ENCODE measurements at places on chromosomes 1 and 21.

GRCh38 chr1:152386940-152387339, 27.1 kb downstream of the CRNN start:
- DNase-seq: no peak

GRCh38 chr1:110215621-110216515, 5.8 kb downstream of the KCNC4 start:
- DNase-seq: no peak

GRCh38 chr1:184992271-184992670, 18.0 kb upstream of the NIBAN1 start:
- DNase-seq: no peak

DNA sequence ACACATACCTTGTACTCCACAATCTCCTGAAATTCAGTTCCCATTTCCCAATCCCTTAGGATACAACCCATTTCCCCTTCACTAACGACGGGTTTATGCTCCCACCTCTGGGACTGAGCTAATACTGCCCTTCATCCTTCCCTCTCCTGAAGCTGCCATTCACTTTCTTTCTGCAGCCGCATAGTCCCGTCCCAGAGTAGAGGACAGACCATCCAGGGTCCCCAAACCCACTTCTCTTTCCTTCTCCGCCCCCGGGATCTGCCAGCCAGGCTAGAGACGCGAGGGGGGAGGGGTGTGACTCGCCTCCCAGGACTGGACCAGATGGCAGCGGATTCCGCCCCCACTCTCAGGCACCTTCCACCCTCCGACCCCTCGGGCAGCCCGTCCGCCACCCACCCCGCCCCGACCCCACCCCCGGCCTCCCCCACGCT, 679 bp downstream of the ABL2 start:
- no peak for DNase-seq

- no peak for DNase-seq
Observed at GRCh38 chr1:231679109-231679508, 52.5 kb downstream of the DISC1 start.

DNA sequence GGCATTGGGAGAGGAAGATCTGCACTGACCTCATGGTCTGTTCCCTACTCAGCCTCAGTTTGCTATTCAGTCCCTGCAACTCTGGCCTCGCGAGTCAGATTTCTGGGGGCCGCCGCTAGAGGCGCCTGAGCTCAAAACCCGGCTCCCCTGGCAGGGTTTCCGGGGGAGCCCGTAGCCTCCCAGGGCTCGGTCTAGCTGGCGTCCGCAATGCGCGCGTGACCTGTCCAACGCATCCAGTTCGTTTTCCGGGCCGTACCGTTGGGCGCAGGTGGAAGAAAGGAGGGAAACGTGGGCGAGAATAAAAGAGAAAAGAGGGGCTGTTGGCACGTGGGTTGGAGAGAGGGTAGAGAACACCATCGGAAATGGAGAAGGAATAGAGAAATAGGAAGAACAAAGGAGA, at the start of gene ADAM30:
ADAM30 (minus strand) TSS at position 213 of the 400 bp plus-strand sequence; CDS start at position 34, 179 bp downstream.
- DNase-seq: no peak

- DNase-seq: no peak
Observed at GRCh38 chr1:217437376-217437775, 193.5 kb downstream of the GPATCH2 start.

GRCh38 chr1:61241973-61242381, 159.6 kb downstream of the NFIA start:
- no peak for DNase-seq

DNA sequence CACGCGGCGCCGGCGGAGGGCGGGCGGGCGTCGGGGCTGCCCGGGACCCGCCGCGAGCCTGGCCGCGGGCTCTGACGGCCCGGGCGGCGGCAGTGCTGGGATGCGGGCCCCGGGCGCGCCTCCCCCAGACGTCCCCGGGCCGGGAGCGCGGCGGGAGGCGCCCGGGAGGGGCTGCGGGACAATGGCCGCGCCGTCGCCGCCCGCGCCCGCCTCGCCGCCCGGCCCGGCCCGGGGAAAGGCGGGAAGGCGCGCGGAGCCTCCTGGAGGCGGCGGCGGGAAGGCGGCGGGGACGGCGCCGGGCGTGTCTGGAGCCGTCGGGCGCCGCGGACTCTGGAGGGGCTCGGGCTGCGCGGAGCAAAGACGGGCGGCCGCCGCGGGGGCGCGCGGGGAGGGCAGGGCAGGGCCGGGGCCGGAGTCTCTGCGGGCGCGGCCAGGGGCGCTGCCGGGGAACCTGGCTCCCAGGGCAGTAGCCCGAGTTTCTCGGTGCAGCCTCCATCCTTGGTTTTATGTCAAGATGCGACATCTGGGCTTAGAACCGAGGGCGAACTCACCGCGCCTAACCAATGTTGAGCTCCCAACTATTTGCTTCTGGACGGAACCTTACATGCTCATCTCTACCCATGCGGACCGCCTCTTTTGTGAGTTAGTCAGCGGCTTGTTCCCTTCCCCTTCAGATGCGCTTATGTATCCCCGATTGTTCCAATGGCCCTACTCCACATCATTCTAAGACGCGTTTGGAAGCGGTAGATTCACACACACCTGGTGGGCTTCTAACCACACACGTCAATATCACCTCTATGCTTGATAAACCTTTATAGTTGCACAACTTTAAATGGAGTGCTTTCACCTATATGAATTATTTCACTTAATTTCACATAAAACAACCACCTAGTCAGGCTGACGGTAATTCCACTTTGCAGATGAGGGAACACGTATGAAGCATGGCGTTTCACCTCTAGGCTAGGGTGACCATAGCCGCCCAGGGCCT, 651 bp downstream of the ZBTB8A start:
- DNase-seq: peak; percentile 9

DNA sequence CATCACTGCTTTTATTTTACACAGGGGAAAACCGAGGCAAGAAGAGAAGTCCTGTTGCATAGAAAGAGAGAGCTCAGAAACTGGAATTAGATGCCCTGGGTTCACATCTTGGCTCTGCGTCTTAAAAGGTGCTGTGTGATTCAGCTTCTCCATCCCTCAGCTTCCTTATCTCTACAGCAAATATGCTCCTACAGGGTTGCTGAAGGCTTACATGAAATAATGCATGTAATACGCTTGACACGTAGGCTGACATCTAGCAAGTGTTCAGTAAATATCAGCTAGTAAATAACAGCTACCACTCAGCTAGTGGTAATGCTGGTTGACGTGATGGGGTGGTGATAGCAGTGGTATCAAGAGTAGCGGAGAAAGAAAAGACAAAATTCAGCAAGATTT, 77.1 kb upstream of the CD55 start:
- no peak for DNase-seq

DNA sequence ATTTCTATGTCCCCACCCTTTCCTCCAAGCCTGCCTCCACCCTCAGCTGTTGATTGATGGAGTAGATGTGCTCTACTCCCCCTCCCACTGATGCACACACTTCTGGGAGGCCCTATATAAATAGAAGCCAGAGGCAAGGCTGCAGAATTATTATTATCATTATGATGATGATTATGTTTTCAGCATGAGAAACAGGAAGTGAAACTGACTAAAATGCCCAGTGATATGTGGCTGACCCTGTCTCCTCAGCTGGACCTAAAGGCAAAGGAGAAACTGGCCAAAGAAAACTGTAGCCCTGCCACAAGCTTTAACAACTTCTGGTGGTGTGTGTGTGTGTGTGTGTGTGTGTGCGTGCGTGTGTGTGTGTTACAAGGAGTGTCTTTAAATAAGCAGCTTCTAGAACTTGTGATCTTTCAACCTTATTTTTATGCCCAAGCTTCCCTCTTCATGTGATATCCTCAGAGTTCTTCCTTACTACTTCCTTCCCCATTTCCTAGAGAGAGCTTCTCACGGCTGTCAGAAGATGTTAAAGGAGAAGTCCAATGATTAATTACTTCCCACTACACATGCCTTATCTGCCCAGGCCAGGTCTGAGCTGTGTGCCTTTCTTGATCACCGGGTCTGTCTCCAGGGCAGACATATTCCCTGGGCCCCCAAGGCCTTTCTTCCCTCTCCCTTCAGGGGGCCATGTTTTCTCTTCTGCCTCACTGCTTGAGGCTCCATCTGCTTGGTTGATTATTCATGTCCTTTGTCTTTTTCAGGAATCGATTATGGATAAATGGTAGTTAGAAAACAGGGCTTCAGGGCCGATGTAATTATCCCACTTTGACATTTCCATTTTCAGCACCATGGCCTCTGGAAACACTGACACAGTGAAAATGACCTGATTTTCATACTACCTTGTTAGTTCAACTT, 11.6 kb upstream of the MAPKAPK2 start:
- DNase-seq: no peak

DNA sequence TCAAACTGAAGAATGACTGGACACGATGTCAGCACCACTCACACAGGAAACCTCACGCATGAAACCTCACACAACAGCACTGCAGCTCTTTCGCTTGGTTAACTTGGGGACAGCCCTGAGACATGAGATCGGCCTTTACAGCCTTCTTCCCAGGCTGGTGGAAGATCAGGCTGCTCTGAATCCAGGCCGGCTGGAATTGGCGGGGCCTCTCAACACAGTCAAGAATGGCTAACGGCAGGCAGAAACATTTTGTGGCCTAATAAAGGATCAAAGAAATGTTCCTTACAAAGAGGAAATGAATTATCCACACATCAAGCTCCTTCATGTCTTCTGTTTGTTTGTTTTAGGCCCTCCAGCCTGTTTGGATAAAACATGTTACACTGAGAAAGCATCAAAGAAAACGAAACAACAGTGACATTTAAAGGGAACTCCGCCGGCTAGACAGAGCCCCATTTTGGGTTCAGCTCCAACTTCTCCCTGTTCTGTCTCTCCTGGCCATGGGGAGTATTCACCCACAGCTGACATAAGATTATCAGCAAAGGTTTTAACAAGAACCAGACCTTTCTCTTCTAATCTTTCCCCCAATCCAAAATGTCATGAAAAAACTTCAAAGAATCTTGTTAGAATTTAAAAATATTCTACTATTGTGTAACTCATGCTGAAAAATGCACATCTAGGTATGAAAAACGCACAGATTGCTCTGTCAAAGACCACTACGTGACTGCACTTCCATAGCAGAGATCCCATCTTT, 131.2 kb downstream of the SLC45A1 start:
- DNase-seq: peak; percentile 50

- DNase-seq: peak; percentile 69
Observed at GRCh38 chr21:29342363-29342957, 43.7 kb downstream of the BACH1 start.

DNA sequence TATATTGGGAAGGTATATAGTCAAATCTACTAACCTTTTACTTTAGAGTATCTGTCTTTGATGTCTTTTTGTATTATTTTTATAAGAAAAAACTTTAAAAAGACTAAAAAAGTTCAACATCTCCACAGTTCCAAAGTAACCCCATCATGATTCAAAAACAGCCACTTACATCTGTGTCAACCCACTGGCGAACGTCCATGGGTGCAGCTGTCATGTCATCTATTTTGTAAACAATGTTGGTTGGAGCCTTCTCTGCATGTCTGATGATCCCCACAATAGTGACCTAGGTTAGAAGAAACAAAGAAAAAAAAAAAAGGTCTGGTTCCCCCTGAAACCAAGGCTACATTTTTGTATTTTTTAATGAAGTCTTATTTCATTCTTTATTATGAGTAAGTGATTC, 28.0 kb upstream of the SMPDL3B start:
- DNase-seq: no peak

- DNase-seq: no peak
Observed at GRCh38 chr1:31588751-31589515, 12.6 kb downstream of the TINAGL1 start.
